ENCODE measurements at places on chromosomes 4 and X.
A peak's percentile ranks its signal among the peaks of the same experiment; 100 is the strongest.

GRCh38 chr4:40827758-40828157 lies 78.0 kb downstream of the NSUN7 start:
- DNase-seq: no peak

DNA sequence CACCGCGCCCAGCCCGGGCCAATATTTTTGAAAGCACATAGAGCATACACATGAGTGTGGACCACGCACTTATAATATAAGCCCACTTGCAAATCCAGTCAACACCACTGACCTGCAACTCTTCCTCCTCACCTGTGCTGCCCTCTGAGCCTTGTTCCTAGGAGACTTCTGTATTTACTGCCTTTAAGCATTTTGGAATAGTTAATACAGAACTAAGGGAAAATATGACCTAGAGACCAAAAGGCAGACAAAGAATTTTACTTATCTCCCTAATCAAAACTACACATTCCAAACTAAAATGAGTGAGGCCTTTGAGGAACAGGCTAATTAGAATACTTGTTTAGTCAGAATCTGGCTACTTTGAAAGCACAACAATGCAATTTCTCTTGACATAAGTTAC lies 89.1 kb downstream of the RELL1 start:
- DNase-seq: no peak

DNA sequence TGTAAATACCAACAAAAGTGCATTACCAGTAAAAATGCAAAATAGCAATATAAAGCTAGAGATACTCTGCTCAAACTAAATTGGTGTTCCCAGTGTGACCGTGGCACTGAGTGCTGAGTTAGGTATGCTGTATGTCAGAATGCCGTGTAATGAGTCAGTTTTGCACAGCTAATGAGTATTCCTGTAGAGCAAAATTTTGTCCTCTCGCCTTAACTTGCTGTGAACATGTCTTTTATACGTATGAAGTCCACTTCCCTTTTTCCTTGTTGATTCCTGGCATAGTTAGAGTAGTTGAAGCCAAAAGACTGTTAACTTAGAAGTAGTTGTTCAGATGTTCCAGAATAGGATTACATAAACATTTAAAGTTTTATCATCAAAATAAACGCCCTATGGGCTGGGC lies 11.5 kb downstream of the DCLK2 start:
- DNase-seq: no peak

DNA sequence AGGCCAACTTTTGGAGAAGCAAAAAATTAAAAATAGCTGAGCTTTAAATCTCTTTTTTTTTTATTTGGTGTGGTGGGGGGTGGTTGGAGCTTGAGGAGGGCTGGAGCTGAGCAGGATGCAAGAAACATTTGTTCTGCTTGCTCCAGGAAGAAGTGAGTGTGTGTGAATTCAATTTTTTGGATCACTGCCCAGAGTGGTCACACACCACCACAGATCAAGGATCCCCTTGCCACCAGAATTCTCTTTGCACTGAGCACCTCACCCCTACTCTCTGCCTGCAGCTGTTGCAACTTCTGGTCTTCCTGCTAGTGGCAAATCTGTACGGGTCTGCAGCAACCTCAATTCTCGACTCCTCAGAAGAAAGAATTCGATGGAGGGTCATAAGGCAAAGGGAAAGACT lies 19.9 kb upstream of the PLP1 start:
- DNase-seq: no peak

GRCh38 chr4:78939667-78940008 lies 400 bp upstream of the PAQR3 start:
- no peak for DNase-seq

GRCh38 chrX:153303276-153304262 lies 18.0 kb downstream of the PNMA6F start:
- DNase-seq: no peak

DNA sequence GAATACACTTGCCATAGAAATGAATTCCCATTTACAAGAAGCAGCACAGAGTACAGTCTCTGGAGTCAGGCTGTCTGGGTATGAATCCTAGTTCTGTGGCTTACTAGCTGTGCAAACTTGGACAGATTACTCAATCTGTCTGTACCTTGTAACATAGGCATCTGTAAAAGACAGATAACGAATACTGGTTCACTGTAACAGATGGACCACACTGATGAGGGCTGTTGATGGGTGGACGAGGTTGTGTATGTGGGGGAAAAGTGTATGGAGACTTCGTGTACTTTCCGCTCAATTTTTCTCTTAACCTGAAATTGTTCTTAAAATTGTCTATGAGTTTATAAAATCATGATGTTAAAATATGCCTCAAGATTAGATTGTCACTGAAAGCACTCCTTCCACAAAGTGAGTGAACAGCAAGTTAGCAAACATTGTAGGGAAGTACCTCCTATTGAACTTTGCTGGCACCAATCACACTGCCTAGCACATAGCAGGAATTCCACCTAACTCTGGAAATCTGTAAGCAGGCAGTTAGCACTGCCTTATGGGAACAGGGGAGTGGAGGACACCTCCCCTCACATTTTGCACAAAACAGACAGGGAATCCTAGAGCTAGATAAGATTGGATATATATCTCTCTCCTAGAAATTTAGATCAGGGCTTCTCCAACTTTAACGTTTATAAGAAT lies 6.5 kb upstream of the EXOSC9 start:
- no peak for DNase-seq

- DNase-seq: no peak
These were observed 28.5 kb upstream of the IQSEC2 start for GRCh38 chrX:53309837-53310236.

GRCh38 chrX:118980761-118981160 lies 6.3 kb downstream of the LONRF3 start:
- no peak for DNase-seq

DNA sequence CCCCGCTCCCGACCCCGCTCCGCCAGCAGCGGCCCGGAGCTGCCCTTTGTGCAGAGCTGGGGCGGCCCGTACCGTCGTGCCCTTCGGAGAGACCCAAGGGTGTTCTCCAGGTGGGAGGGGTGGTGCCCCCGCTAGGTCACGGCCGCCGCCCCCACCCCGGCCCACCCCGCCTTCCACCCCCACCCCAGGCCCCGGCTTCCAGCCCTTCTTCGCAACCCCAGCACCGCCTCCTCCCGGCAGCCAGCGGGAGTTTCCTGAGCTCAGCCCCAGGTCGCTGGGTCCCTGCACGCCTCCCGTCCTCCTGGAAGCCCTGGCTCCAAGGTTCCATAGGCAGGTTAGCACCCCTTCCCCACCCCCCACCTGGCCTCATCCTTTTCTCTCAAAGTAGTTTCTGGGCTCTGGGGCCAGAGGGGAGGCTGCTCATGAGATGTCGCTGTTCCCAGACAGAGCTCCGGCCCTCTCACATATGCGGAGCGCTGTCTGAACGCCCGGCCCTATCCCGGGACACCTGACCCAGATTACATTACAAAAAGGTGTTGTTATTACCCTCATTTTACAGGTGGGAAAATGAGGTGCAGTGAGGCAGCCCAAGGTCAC lies 25.2 kb upstream of the FGFR3 start:
- DNase-seq: no peak

DNA sequence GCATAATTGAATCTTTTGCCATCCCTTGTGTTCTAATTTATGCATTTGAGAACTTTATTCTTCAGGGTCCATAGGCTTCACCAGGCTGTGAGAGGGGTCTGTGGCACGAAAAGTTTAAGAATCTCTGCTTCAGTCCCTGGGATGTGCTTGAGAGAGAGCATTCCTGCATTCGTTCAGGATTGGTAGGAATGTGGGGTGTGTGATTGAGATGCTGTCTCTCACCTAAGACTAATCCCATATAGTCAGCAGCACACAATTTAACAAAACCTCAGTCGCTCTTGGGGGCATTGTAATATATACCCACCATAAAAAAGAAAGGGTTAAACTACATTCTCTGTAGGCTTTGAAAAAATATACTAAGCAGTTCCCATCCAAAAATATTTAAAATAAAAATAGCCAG lies 41.7 kb downstream of the PTTG2 start:
- no peak for DNase-seq

- no peak for DNase-seq
These were observed 45.4 kb upstream of the WWC2 start for GRCh38 chr4:183053681-183054080.

GRCh38 chr4:169439244-169439643 lies 168.5 kb upstream of the SH3RF1 start:
- no peak for DNase-seq

GRCh38 chr4:55458611-55459010 lies 62.9 kb downstream of the TMEM165 start:
- no peak for DNase-seq

- no peak for DNase-seq
These were observed 205.7 kb downstream of the CAMK2D start for GRCh38 chr4:113555868-113556267.

GRCh38 chr4:151321586-151321985 lies 3.8 kb downstream of the SH3D19 start:
- no peak for DNase-seq

GRCh38 chrX:69493193-69493592 lies 10.9 kb upstream of the NALF2 start:
- DNase-seq: no peak

DNA sequence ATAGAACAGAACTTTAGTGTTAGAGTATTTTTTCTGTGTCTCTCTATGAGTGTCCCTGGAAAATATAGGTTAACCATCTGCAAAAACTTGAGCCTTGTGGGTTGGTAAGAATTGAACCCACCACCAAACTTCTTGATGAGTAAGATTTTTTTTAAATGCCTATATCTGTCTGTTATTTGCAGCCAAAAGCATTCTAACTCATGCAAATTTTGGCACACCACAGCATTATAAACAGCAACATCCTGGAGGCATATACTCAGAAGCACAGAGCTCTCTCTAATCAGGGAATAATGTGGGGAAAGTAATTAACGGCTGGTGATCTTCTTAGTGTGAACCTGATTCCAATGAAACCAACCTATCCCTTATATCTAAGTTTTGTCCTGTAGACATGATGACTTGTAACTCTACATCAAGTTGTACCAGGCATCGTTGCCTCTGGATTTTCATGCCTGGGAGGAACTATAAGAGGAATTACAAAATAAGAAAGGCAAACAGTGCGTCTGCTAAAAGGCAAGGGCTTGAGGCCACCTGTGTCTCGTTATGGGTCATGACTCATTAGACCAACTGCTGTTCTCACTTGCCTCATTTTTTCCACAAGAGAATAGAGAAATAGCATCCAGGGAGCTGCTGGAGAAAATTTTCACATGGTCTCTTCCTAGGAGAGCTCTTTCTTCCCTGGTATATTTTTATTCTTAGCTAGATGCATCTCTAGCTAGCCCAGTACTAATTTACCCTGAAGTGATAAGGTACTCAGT lies 202.4 kb downstream of the CHIC2 start:
- DNase-seq: no peak

GRCh38 chr4:113537628-113538027 lies 223.9 kb downstream of the CAMK2D start:
- no peak for DNase-seq

- DNase-seq: no peak
These were observed 3.7 kb upstream of the TEX13D start for GRCh38 chrX:124328765-124329164.

DNA sequence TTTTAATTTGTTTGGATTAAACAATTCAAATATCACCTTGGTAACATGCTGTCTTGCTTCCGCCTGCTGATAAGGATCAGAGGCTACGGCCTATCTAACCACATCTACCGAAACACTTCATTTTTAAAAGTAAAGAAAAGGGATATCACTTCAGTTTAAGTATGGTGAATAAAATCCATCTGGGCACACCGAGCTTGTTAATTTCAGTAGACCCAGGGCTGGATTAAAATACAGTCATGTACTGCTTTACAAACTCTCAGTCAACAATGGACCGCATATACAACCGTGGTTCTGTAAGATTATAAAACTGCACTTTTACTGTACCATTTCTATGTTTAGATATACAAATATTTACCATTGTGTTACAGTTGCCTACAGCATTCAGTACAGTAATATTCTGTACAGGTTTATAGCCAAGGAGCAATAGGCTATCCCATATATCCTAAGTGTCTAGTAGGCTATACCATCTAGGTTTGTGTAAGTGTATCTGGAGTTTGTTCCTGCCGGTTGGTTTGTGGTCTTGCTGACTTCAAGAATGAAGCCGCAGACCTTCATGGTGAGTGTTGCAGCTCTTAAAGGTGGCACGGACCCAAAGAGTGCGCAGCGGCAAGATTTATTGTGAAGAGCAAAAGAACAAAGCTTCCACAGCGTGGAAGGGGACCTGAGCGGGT lies 40.0 kb downstream of the SEPTIN11 start:
- DNase-seq: no peak

DNA sequence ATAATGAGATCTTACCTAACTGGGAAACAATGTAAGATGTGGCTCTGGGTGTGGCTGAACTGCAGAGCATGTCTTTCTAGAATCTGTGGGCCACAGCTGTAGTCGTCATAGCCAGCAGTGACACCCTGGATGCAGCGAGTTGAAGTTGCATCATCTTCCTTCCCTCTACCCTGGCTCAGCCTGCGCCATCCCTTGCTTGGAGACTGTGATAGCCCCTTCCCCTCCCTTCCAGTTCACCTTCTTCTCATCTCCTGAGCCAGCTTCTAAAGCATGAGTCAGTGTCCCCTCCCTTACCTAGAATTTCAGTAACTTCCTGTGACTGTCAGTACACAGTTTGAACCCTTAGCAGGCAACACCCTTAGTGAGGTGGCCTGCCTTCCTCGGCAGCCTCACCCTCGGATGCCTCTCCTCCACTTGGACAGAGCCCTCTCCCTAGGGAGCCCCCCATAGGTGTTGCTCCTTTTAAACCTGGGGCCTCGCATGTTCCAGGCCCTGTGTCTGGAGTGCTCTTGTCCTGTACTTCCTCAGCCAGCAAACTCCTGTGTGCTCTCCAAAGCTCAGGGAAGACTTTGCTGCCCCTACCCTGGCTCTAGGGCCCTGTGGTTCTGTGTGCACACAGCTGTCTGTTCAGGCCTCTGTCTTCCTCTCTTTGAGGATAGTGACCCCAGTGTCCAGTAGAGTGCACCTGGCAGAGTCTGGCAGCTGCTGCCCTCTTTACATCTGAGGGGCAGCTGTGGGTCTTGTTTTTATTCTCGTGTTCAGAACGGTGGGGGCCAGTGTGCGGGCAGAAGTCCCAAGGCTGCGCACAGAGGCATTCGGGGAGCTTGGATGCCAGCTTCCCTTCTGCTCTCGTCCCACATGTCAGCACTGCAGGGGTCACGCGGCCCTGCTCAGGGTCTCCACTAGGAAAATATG lies 43.7 kb upstream of the TADA2B start:
- no peak for DNase-seq

GRCh38 chr4:38985410-38986100 lies 46.7 kb downstream of the TMEM156 start:
- DNase-seq: no peak

DNA sequence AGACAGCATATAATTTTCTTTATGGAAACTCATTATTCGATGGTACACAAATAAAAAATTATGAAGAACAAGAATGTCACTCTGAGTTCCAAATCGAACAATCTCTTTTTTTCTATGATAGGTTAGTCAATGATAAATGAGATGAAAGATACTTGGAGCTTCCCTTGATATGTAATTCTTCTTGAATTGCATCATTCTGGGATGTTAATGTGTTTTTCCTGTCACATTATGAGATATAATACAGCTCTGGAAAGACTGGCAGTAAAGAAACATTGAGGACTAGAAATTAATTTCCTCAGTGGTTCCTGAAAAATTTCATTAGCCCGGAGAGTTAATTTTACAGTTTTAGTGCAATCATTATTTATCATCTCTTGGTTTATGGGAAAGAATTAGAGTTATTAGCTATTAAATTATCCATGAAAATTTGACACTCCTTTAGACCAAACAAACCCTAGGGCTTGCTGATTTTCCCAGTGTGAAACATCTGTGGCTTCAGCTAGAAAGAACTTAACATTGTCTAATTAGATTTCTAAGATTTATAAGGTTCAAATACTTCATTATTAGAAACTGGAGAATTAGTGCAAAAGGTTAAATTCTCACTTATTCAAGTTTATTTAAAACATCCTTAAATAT lies 1546.6 kb upstream of the TENM3 start:
- DNase-seq: no peak

- peak; percentile 14 for DNase-seq
These were observed 196.0 kb upstream of the PSAPL1 start for GRCh38 chr4:7630568-7631287.

Measured in glomerular endothelial cell (primary cell).